ENCODE measurements at places on chromosomes 7 and 10. TPM values are rescaled to one million over a fixed set of nuclear protein-coding genes. Genes with fewer than 3 reads are reported as not detected.

MMP21 gene
- total RNA-seq, result not detected

VSTM2A gene
- not detected for total RNA-seq

PAX4 gene
- total RNA-seq, result not detected

BICC1 gene
- 5.1 TPM for total RNA-seq

CDHR1 gene
- 1.5 TPM for total RNA-seq

DGKI gene
- 0.70 TPM for total RNA-seq

FXYD4 gene
- not detected for total RNA-seq

LDB3 gene
- not detected for total RNA-seq

LIPJ gene
- not detected for total RNA-seq

HDAC9 gene
- 1.9 TPM for total RNA-seq

HKDC1 gene
- total RNA-seq, result 0.49 TPM

PRF1 gene
- not detected for total RNA-seq

CHST15 gene
- total RNA-seq, result 15.0 TPM

FFAR4 gene
- not detected for total RNA-seq

EBLN1 gene
- total RNA-seq, result not detected

SNCG gene
- total RNA-seq, result 8.9 TPM

LRRN3 gene
- total RNA-seq, result 0.07 TPM

FOXP2 gene
- 0.46 TPM for total RNA-seq

RBP4 gene
- total RNA-seq, result not detected

CHRM2 gene
- 0.14 TPM for total RNA-seq

KLLN gene
- 0.28 TPM for total RNA-seq

FAM13C gene
- total RNA-seq, result not detected

FAM221A gene
- total RNA-seq, result 0.21 TPM

Data from airway epithelial cell (primary cell).